Naive thymus-derived CD4-positive, alpha-beta T cell (primary cell): ENCODE measurements at places on chromosomes 2 and 18. TPM values are rescaled to one million over a fixed set of nuclear protein-coding genes. Genes with fewer than 3 reads are reported as not detected.

ZNF804A gene
- total RNA-seq, result not detected

TPO gene
- total RNA-seq, result not detected

- H3K36me3 ChIP-seq, result no peaks in the 10 kb centered on the region
- no peak for DNase-seq
- no peaks in the 10 kb centered on the region for H3K27me3 ChIP-seq
- H3K27ac ChIP-seq, result no peak overlapping the region
Observed at GRCh38 chr2:23241611-23242245, 143.3 kb upstream of the KLHL29 start.

GRCh38 chr18:45321520-45321919, 293.8 kb upstream of the SLC14A2 start:
- H3K4me3 ChIP-seq, result no peak overlapping the region
- H3K4me1 ChIP-seq, result no peaks in the 10 kb centered on the region
- DNase-seq, result no peak
- H3K27ac ChIP-seq, result no peak overlapping the region

DNA sequence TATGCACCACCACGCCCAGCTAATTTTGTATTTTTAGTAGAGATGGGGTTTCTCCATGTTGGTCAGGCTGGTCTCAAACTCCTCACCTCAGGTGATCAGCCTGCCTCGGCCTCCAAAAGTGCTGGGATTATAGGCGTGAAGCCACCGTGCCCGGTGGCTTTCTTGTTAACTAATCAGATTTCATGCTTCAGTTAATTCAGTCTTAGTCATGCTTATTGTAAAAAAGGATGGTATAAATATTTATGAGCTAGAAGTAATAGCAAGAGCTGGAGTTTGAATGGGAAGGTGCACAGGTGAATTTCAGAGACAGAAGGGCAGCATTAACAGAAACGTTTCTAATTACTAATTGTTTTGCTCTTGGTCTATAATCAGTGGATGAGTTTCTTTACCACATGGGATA, 10.3 kb downstream of the GEMIN6 start:
- H3K4me3 ChIP-seq, result no peak overlapping the region
- DNase-seq, result no peak
- H3K27ac ChIP-seq, result no peak overlapping the region
- no peaks in the 10 kb centered on the region for H3K27me3 ChIP-seq
- no peaks in the 10 kb centered on the region for H3K36me3 ChIP-seq
- H3K4me1 ChIP-seq, result no peaks in the 10 kb centered on the region

DNA sequence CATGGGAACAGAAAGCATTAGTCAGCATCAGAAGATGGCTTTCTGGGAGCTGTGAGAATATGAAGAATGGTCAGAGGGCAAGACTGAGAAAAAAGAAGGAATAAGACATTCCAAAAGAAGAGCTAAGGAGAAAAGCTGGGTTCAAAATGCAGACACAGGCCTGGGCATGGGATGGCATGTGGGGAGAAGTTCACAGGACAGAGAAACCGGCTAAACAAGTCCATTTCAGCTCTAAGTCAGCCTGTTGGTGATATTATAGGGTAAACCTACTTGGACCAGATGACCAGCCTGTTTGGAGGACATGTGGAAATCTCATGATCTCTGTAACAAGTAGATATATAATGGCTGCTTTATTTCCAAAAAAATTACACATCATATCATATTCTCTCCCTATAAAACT, 91.7 kb upstream of the MEIS1 start:
- no peak for DNase-seq
- H3K36me3 ChIP-seq, result no peaks in the 10 kb centered on the region
- H3K27ac ChIP-seq, result no peak overlapping the region
- H3K27me3 ChIP-seq, result no peaks in the 10 kb centered on the region
- H3K4me3 ChIP-seq, result no peak overlapping the region

GRCh38 chr2:107376909-107377308, 449.8 kb upstream of the RGPD4 start:
- no peak overlapping the region for H3K27ac ChIP-seq
- no peak overlapping the region for H3K4me3 ChIP-seq
- no peak for DNase-seq

- DNase-seq, result no peak
- H3K27ac ChIP-seq, result peak overlapping the region; percentile 90
- H3K4me3 ChIP-seq, result peak overlapping the region; percentile 89
- no peaks in the 10 kb centered on the region for H3K27me3 ChIP-seq
- no peaks in the 10 kb centered on the region for H3K36me3 ChIP-seq
Observed at GRCh38 chr18:75207310-75208154, 1.4 kb downstream of the PTGR3 start.
